Spleen (tissue), 13 donors: ENCODE measurements at places on chromosomes 3 and 15. TPM values are rescaled to one million over a fixed set of nuclear protein-coding genes. Genes with fewer than 3 reads are reported as not detected.

GRCh38 chr3:10289787-10290355 lies 2.9 kb downstream of the GHRL start:
- peaks cover 32% of the 10 kb centered on the region for H3K36me3 ChIP-seq
- no peaks in the 10 kb centered on the region for H3K27me3 ChIP-seq
- H3K27ac ChIP-seq = no peak overlapping the region
- H3K4me3 ChIP-seq = no peak overlapping the region
- no peak for DNase-seq

GRCh38 chr3:62143843-62144450 lies 229.4 kb downstream of the FEZF2 start:
- DNase-seq = no peak
- no peak overlapping the region for H3K27ac ChIP-seq
- no peaks in the 10 kb centered on the region for H3K4me1 ChIP-seq
- H3K36me3 ChIP-seq = no peaks in the 10 kb centered on the region
- H3K27me3 ChIP-seq = no peaks in the 10 kb centered on the region

DNA sequence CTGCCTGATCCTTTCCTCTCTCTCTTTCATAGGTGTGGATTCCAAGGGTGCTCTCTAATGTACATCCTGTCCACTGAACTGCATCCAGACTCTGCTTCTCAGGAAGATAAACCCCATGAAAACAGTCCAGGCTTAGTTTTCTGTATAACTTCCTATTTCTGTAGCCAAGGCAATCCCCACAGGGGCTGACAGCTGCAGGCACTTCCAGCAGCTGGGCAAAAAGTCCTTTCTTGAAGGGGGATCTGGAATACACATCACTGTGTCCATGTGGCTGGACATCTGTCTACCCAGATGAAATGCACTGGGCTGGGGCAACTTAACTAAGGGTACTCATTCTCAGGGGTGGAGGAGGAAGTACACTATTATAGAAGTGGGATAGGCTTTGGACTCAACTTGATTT lies 72.2 kb downstream of the NR1D2 start:
- H3K27ac ChIP-seq = no peak overlapping the region
- H3K4me3 ChIP-seq = no peak overlapping the region
- no peaks in the 10 kb centered on the region for H3K4me1 ChIP-seq
- no peak for DNase-seq
- no peaks in the 10 kb centered on the region for H3K27me3 ChIP-seq

GRCh38 chr15:40953713-40954074 lies 423 bp downstream of the CHAC1 start:
- H3K27ac ChIP-seq = no peak overlapping the region
- peak; percentile 74 for DNase-seq
- peaks cover 8% of the 10 kb centered on the region for H3K4me1 ChIP-seq
- H3K27me3 ChIP-seq = no peaks in the 10 kb centered on the region

DNA sequence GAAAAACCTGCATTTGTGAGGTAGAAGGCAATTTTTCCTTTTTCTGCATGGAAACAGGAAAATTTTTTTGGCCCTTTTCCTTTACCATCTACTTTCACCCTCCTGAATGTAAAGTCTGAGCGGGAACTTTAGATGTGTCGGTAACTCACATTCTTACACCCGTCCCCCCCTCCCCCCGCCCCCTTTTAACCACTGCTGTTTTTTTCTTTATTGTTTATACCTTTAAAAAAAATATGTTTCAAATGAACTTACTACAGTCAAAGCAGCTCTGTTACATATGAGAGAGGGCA lies 487 bp upstream of the HES1 start:
- H3K4me1 ChIP-seq = peaks cover 43% of the 10 kb centered on the region
- DNase-seq = no peak
- no peaks in the 10 kb centered on the region for H3K36me3 ChIP-seq

GRCh38 chr3:31252216-31253185 lies 280.2 kb upstream of the STT3B start:
- no peak overlapping the region for H3K4me3 ChIP-seq
- no peak for DNase-seq
- H3K36me3 ChIP-seq = no peaks in the 10 kb centered on the region
- no peaks in the 10 kb centered on the region for H3K27me3 ChIP-seq
- H3K27ac ChIP-seq = no peak overlapping the region
- H3K4me1 ChIP-seq = no peaks in the 10 kb centered on the region

DNA sequence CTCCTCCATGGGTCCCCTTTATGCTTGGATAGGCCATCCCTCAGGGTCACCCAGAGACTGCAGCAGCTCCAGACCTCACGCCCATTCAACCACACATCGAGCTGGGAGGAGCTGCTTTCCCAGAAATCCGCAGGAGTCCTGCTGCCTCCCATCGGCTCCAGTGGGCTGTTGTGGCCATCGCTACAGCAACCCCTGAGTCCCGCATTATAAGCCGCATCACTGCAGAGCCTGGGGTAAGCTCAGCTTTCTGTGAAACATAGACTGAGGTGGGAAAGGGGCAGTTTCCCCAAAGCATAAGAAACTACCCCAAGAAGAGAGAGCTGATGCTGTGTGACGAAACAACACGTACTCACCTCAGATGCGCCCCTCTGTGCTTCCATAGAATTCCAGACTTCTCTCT lies 35.7 kb downstream of the MRPL46 start:
- H3K4me3 ChIP-seq = no peak overlapping the region
- no peak for DNase-seq
- H3K27ac ChIP-seq = no peak overlapping the region
- H3K4me1 ChIP-seq = no peaks in the 10 kb centered on the region
- peaks cover 7% of the 10 kb centered on the region for H3K27me3 ChIP-seq

Gene SLC22A13
- 1.6 TPM for total RNA-seq

GRCh38 chr3:13296662-13297061 lies 123.5 kb downstream of the NUP210 start:
- no peak overlapping the region for H3K27ac ChIP-seq
- peaks cover 41% of the 10 kb centered on the region for H3K27me3 ChIP-seq
- DNase-seq = peak; percentile 12
- H3K4me3 ChIP-seq = no peak overlapping the region

- peak overlapping the region; percentile 95 for H3K27ac ChIP-seq
- peaks cover 8% of the 10 kb centered on the region for H3K36me3 ChIP-seq
- H3K4me1 ChIP-seq = peaks cover 79% of the 10 kb centered on the region
- no peaks in the 10 kb centered on the region for H3K27me3 ChIP-seq
- peak; percentile 98 for DNase-seq
Observed at GRCh38 chr3:46987743-46988401, 8.4 kb downstream of the NBEAL2 start.
